ENCODE measurements at places on chromosomes 7 and 10.

DNA sequence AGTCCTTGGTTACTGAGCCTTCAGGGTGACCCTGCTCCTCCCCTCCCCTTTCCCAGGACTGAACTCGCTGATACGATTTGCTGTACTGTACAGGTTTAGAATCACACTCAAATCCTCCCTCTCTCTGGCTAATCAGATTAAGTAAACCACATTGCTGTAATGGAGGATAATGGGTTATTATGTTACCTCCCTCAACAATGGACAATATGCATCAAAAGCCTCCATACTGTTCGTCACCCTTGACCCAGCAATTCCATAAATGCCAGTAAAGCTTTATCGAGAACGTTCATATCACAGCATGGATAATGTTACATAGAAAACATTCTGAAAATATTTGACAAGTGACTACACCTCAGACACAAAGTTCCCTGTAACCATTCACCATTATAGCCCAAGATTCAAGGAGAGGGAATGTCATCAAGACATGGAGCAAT is 61.7 kb downstream of the FAM107B start:
- H3K27ac ChIP-seq = no peak overlapping the region
- H3K27me3 ChIP-seq = no peaks in the 10 kb centered on the region
- no peak for DNase-seq
- H3K36me3 ChIP-seq = no peaks in the 10 kb centered on the region
- no peaks in the 10 kb centered on the region for H3K4me1 ChIP-seq

DNA sequence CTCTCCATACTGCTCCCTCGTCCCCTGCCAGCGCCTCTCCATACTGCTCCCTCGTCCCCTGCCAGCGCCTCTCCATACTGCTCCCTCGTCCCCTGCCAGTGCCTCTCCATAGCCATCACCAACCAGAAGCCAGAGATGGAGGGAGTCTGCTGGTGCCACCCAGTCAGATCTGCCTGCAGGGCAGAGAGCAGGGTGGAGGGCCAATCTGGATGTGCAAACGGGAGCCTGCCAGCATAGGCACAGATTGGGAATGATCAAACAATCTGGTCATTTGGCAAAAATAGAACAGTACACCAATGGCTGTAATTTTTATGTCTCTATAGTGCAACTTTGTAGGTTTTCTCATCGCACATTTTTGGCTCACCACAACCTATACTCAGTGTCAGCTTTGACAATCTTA is 76.9 kb upstream of the LRRC4 start:
- peak overlapping the region; percentile 78 for H3K27ac ChIP-seq
- H3K4me1 ChIP-seq = peaks cover 95% of the 10 kb centered on the region
- no peaks in the 10 kb centered on the region for H3K36me3 ChIP-seq
- H3K4me3 ChIP-seq = no peak overlapping the region

DNA sequence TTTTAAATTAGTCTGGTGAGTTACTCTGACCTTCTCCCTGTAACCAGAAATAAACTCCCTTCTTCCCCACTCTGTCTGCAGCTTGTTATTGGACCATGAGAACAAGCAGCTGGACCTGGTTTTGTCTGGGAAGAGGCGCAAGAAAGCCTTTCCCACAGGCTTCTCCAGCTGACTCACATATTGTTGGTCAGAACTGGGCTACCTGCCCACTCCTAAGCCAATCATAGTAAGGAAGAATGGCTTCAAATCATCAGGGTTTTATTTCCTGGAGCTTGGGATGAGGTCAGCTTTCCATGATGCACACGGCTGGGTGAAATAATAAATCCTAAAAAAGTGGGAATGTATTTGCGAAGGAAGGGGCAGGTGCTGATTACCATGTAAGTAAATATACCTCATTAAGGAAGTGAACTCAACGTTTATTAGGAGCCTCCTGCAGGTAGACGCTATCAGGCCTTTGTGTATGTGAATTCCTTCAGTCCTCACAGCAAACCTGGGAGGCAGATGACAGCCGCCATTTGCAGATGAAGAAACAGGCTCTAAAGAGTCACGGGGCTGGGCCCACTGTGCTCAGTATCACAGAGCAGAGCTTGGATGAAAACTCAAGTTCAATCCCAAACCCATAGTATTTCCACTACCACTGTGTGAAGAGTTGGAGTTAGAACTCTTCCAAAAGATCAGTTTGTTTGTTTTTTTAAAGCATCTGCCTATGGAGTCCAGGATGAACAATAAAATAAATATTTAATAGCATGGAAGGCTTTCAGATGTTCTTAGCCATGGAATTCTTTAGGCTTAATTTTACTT is 32.8 kb downstream of the IL15RA start:
- H3K36me3 ChIP-seq = no peaks in the 10 kb centered on the region
- H3K4me3 ChIP-seq = no peak overlapping the region
- H3K27me3 ChIP-seq = no peaks in the 10 kb centered on the region
- peaks cover 5% of the 10 kb centered on the region for H3K4me1 ChIP-seq

DNA sequence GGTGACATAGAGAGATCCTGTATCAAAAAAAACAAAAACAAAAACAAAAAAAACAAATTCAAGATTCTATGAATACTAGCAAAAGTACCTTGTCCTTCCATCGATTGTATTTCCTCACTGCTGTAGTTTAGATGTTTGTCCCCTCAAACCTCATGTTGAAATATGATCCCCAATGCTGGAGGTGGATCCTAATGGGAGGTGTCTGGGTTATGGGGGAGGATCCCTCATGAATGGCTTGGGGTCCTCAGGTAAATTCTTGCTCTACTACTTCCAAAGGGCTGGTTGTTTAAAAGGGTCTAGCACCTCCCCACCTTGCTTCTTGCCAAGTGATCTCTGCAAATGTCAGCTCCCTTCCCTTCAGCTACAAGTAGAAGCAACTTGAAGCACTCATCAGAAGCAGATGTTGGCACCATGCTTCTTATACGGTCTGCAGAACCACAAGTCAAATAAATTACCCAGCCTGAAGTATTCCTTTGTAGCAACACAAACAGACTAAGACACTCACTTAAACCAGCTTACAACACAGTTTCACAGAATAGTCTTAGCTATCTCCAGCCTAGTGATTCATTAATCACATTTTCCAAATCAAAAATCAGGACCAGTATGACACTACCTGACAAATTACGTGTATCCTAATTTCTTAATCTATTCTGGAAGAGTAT is 20.7 kb downstream of the ABI1 start:
- peak overlapping the region; percentile 66 for H3K27ac ChIP-seq
- no peaks in the 10 kb centered on the region for H3K36me3 ChIP-seq

GRCh38 chr7:116942504-116942903 is 10.8 kb upstream of the ST7 start:
- H3K36me3 ChIP-seq = no peaks in the 10 kb centered on the region
- no peaks in the 10 kb centered on the region for H3K4me1 ChIP-seq
- no peak overlapping the region for H3K27ac ChIP-seq
- DNase-seq = no peak

DNA sequence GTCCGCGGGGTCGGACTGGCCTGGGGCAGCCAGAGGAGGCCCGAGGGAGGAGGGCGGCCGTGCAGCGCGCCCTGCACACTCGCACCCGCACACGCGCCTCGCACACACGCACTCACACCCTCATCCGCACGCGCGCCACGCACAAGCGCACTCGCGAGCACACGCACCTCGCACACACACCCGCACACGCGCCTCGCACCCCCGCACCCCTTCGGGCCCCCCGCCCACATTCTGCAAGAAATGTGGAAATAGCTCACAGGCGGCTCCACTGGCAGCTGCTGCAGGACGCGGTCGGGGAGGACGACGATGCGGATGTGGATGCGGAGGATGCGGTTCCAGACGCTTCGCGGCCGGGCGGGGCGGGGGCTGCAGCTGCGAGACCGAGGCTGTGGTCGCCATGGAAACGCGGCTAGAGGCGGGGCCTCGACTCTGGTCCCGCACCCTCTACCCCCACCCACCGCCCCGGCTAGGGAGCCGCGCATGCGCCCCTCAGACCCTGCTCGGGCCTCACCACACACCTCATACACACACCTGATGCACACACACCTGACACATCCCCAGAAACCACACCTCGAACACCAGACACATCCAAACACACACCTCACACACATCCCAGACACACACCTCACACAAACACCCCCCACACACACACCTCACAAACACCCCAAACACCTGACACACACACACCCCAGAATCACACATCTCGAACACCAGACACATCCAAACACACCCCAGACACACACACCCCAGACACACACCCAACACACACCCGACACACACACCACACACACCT is at the start of gene CALY:
Gene CALY (minus strand): TSS at position 320 of the 793 bp plus-strand sequence. CDS start 7,907 bp downstream, outside the sequence.
- peaks cover 44% of the 10 kb centered on the region for H3K4me1 ChIP-seq
- H3K27me3 ChIP-seq = peaks cover 51% of the 10 kb centered on the region

DNA sequence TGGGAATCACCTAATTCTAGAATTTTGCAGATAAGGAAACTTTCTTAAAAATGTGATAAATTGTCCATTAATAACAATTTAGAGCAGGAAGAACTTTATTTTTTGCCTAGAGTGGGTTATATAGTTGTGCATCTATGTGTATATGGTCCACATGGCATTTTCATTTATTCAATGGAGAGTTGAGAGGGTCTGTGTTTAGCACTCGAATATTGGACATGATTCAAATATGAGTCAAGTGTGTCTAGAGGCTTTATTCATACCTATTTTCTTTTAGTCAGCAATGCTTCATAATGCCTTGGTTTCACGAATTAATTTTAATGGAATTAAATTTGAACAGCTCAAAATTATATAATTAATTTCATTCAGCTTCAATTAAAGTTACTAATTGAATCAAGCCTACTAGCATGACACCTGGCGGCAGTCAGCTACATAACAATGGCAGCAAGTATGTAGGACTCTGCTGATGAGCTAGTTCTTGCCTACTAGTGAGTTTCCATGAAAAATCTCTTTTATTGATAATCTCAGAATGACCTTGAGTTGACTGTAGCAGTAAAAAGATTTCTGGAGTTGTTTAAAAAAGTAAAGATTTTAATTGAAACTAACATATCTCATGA is 17.7 kb downstream of the MDFIC start:
- H3K4me1 ChIP-seq = peaks cover 17% of the 10 kb centered on the region
- DNase-seq = no peak
- no peak overlapping the region for H3K27ac ChIP-seq
- no peak overlapping the region for H3K4me3 ChIP-seq
- no peaks in the 10 kb centered on the region for H3K27me3 ChIP-seq
- peaks cover 2% of the 10 kb centered on the region for H3K36me3 ChIP-seq

GRCh38 chr7:96055717-96056116 is 266.2 kb downstream of the SLC25A13 start:
- H3K36me3 ChIP-seq = no peaks in the 10 kb centered on the region
- no peaks in the 10 kb centered on the region for H3K4me1 ChIP-seq
- H3K27me3 ChIP-seq = no peaks in the 10 kb centered on the region
- H3K27ac ChIP-seq = no peak overlapping the region

DNA sequence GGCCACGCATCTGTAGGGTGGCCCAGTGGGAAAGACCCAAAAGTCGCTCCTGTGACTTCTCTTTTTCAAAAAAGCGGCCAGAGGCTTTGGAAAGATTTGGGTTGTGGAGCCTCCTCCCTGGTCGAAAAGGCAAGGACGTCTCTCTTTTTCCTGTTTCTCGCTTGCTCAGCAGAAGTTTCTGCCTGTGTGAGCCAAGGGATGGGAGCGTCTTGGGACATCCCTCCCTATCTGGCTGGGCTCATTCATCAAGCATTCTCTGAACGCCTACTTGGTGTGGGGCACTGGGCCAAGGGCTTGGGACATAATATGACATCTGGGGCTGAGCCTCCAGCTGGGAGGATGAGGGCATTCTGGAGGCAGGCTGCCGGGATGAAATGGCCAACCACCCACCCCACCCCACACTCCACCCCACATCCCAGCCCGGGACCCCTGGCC is 120.9 kb downstream of the C10orf105 start:
- peaks cover 8% of the 10 kb centered on the region for H3K4me1 ChIP-seq
- H3K27ac ChIP-seq = no peak overlapping the region
- no peak for DNase-seq
- no peaks in the 10 kb centered on the region for H3K27me3 ChIP-seq

DNA sequence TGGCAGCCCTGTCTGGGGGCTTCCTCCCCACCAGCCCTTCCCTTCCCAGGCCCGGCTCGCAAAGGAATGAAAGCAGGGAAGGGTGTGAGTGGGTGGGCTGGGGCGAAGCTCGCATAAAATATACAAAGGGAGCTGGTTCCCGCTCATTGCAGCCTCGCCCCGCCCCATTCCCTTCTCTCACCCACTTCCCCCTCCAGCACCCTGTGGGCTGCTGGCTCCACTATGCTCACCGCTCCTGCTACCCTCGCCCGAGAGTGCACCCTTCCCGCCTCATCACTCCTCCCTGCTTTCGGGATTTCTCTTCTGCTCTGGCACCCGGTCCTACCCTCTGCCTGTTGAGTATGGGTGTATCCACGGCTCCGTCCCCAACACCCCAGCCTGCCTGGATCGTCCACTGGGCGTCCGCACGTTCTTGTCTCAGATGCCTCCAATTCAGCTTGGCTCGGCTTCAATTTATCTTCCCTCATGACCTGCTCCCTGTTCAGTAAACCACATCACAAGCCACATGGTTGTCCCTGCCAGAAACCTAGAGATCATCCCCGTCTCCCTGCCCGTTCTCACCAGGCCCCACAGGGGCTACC is 14.4 kb upstream of the TTYH3 start:
- H3K4me3 ChIP-seq = no peak overlapping the region
- no peak for DNase-seq
- H3K27me3 ChIP-seq = no peaks in the 10 kb centered on the region
- H3K27ac ChIP-seq = no peak overlapping the region
- H3K36me3 ChIP-seq = no peaks in the 10 kb centered on the region

DNA sequence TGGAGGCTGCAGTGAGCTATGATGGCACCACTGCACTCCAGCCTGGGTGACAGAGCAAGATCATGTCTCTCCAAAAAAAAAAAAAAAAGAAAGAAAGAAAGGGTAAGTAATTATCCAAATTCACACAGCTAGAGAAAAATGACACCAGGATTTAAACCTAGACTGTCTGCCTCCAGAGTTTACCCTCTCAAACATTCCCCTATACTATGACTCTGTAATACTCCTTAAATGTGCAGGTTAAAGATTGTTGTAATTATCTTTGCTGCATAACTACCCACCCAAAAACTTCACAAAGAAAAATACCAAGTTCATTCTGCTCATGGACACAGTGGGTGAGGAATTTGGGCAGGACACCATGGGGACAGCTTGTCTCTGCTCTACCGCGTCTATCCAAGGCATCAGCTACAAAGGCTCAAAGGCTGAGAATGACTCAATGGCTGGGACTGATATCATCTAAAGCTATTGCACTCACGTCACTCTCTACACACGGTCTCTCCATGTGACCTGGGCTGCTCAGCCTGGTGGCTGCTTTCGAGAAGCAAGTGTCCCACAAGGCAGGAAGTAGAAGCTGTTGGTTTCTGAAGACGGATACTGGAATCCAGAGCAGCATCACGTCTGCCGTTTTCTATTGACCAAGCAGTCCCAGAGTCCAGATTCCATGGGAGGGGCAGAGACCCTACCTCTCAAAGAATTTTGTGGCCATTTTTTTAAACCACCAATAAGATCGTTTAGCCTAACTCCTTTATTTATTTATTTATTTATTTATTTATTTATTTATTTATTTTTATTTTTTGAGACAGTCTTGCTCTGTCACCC is 185.7 kb upstream of the AUTS2 start:
- no peak overlapping the region for H3K27ac ChIP-seq
- H3K4me1 ChIP-seq = no peaks in the 10 kb centered on the region
- peak; percentile 20 for DNase-seq
- H3K36me3 ChIP-seq = no peaks in the 10 kb centered on the region
- no peaks in the 10 kb centered on the region for H3K27me3 ChIP-seq

GRCh38 chr10:72637398-72637857 is 11.5 kb upstream of the MICU1 start:
- no peak for DNase-seq
- no peaks in the 10 kb centered on the region for H3K4me1 ChIP-seq
- no peaks in the 10 kb centered on the region for H3K36me3 ChIP-seq
- H3K27ac ChIP-seq = no peak overlapping the region
- no peaks in the 10 kb centered on the region for H3K27me3 ChIP-seq
